ENCODE measurements at places on chromosomes 6 and 20.
A peak's percentile ranks its signal among the peaks of the same experiment; 100 is the strongest.

DNA sequence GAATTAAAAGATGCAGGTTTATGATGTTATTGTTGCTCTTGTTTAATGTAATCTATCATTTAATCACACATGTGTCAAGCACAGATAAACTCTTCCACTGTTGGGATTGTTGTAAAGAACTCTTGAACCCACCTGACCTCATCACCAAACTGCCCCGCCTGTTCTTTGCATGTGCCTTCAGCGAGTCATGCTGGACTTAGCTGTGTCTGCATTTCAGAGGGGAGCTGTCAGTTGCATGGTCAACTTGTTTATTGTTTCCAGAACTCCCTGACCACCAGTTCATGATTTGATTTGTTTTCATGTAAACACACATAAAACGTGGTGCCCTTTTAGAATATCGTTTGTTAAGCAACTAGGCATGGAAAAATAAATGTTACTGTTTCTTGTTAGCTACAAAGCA, 93.6 kb downstream of the KHDC1L start:
- no peak for DNase-seq

DNA sequence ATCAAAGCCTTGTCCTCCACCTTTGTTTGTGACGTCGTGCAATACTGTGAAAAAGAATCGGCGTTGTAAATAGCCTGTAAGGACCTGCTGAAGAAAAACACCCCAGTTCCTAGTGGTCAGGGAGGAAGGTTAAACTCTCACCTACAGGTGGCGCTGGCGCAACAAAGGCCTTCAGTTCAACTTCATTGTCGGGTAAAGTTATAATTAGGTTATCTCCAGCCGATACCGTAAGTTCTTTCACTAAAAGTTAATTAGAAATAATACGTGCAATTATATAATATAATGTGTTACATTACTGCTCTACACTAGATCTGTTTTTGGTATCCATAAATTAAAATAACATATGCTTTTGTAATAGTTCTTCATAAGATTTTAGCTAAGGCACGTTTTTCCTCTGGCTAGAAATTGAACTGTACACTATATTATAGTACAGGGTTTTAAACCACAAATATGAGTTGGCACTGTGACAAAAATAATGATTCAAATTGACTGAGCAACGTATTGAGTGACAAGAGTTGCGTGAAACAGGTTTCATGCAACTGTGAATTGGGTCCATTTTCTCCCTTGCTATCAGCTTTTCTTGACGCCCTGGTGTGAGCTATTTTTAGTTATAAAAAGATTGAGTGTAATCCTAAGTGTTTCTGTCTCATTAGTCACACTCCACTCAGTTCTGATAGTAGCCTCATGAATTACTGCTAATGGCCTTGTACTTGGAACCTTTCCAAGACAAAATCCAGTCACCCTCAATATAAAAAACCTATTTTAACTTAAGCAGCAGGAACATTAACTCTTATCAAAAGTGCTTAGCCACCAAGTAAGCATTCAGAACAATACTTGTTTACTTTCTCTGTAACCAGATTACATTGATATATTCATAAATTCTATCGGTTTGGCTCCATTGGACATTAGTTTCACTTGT, 62.3 kb downstream of the KIAA0319 start:
- DNase-seq: peak; percentile 83

- no peak for DNase-seq
Observed at GRCh38 chr6:142665393-142665792, 279.6 kb downstream of the HIVEP2 start.

DNA sequence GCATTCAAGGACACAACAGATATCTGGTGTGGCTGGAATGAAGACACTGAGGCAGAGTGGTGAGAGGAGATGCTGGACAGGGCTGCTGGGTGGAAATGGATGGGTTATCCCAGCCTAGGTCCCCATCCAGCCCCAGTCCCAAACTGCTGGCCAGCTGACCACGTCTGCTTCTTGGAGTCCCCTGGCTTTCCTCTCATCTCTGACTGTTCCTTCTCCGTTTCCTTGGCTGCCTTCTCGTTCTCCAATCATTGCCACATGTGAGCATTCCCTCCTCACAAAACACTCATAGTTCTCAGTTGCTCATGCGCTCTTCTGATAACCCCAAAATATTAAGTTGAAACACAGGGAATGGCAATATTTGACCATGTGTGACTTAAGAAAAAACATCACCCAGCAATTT, 31.5 kb downstream of the MAFB start:
- no peak for DNase-seq

- DNase-seq: peak; percentile 21
Observed at GRCh38 chr6:70956451-70957283, at the start of gene B3GAT2. Gene B3GAT2 (minus strand): TSS chr6:70957060. CDS start chr6:70956429, 631 bp downstream.

- no peak for DNase-seq
Observed at GRCh38 chr6:40860443-40860842, 178.6 kb downstream of the UNC5CL start.

DNA sequence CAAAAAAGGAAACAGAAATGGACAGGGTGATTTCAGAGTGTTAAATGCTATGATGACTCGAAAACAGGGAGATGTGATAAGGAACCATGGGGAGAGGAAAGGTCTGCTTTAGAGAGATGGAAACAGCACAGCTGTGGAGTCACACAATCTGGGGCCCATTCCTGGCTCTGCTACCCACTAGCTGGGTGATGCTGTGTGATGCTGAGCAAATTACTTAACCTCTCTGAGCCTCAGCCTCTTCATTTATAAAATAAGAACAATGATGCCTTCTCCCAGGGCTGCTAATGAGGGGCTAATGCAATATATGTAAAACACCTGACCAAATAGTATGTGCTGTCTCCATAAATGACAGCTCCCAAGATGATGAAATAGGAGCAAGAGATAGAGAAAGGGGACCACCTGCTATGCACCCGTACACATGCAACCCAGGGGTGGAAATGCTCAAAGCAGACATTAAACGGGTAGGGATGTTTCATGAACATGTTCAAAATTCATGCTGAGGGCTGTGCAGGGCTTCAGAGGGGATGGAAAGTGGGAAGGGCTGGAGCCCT, 27.7 kb downstream of the MDGA1 start:
- no peak for DNase-seq

GRCh38 chr6:82259389-82259788, 11.8 kb upstream of the IBTK start:
- DNase-seq: no peak

DNA sequence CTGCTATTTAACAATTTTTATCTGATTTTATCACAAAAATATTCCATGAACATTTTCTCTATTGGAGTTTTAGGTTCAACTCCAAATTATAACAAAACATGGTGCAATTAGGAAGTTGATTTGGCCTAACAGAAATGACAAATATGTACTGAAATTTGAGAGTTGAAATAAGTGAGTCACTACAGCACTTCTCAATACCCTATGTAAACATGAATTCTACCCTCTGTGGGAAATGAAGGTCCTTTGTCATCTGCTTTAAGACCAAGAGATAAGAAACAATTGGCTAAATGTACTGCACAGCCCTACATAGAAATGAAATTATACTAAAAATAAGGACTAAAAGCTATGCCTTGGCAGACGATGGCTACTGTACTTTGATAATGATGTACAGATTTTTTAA, 86.2 kb upstream of the BEND6 start:
- no peak for DNase-seq

- no peak for DNase-seq
Observed at GRCh38 chr6:33112148-33112547, 36.4 kb downstream of the HLA-DPB1 start.

DNA sequence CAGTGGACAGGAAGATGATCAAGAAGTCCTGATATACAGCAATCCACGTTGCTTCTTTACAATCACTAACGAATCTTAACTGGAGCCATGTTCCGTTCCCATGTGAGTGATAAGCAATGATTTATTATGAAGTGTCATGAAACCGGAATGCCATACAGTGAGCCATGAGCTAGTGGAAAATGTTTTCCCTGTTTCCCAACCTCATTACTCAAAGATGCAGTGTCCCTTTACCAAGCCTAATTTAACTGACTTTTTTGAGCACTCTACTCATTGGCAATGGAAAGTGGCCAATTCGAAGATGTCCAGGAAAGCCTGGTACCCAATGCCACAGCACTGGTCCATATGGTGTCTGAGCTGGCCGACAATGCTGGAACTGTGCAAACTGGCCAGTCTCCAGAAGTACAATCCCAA, 148.3 kb downstream of the ZNF217 start:
- DNase-seq: no peak

GRCh38 chr6:79066828-79067227, 11.2 kb downstream of the PHIP start:
- no peak for DNase-seq

GRCh38 chr6:11036977-11037430, 7.1 kb downstream of the ELOVL2 start:
- DNase-seq: no peak

GRCh38 chr6:30747902-30748769, 3.8 kb upstream of the IER3 start:
- no peak for DNase-seq

DNA sequence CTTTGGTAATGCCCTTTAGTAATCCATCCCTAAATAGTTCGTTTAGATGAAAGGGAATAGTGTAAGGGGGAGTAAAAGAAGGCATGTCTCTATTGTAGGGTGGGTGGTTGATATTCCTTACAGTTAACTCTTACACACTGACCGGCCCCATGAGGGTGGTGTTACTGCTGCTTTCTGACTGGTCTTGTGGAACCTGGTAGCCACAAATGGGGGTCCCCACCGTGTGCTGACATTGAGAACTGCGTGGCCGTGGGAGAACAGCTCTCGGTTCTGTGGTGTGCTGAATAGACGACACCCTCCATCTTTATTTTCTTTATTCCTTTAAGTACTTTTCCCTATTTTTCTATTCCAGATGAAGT, 19.3 kb downstream of the MRAP2 start:
- DNase-seq: no peak

- DNase-seq: peak; percentile 84
Observed at GRCh38 chr6:31180500-31180899, 10.0 kb upstream of the POU5F1 start.

- DNase-seq: no peak
Observed at GRCh38 chr6:15355683-15356099, 109.8 kb downstream of the JARID2 start.

GRCh38 chr20:1987826-1988225, 6.0 kb downstream of the PDYN start:
- no peak for DNase-seq

DNA sequence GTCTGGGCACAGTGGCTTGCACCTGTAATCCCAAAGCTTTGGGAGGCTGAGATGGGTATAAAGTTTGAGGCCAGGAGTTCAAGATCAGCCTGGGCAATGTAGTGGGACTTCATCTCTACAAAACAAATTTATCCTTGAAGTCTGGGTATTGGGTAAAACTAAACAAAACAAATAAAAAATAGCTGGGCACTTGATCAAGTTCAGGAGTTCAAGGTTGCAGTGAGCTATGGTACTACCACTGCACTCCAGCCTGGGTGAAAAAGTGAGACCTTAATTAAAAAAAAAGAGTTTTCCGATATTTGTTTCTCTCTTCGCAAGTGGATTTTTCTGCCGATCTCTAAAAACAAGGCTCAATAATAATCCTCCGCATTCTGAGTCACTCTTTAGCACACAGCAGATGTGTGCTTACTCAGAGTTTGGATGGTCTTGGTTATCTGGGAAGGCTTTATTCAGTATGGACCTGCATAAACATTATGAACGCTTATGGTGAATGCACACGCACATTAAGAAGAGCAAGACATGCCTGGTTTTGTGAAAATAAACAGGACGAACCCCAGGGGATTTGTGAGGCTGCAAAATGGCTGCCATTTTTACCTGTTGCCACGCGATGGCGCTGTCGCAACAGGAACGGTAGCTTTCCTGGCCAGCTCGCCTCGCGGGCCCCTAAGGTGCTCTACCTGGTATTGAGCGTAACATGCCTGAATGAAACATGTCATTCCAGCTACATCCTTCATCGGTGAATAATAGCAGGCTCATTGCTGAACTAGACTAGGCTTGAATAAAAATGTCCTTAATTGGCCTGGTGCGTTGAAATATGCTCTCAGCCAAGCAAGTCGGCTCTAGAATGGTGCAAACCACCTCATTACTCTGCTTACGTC, 6.0 kb downstream of the OPN5 start:
- DNase-seq: peak; percentile 66

GRCh38 chr20:46690219-46691106, 1.2 kb upstream of the TP53RK start:
- DNase-seq: no peak

GRCh38 chr6:41663568-41663967, 25.3 kb downstream of the MDFI start:
- DNase-seq: no peak

DNA sequence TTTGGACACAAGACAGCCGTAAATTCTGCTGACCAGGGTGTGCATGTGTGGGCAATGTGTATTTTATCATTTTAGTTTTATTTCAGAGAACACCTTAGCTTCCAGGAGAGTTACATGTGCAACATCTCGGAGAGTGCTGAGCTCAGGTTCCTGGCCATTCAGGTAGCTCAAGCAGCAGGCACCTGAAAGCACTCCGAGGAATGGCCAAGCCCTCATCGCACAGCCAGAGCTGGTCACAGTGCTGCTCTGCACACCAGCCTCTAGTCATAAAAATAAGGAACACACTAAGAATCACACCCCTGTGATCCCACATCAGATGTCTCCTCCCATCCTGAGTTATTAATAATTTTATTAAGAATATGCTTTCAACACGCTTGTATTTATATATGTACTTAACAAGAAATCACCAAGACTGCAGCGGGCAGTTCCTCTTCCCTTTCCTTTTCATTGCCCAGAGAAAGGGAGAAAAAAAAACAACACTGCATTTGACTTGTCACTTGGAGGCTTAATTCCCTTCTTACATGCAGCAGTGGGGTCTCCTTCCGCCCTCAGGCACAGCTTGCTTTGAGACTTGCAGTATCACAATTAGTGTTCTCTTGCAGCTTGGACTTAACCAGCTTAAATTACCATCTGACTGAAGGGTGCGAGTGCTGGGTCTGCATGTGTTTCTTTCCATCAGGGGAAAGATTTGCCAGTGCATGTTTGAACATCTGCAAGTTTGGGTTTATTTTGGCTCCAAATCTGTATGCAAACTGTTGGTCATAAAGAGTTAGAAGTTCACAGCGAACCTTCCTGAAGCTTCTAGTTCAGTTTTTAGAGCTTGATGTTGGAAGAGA, 36.0 kb upstream of the IRF4 start:
- no peak for DNase-seq

- peak; percentile 69 for DNase-seq
Observed at GRCh38 chr6:41846666-41847237, 48.4 kb downstream of the USP49 start.

GRCh38 chr6:16236631-16237199, 1.7 kb upstream of the GMPR start:
- DNase-seq: no peak

DNA sequence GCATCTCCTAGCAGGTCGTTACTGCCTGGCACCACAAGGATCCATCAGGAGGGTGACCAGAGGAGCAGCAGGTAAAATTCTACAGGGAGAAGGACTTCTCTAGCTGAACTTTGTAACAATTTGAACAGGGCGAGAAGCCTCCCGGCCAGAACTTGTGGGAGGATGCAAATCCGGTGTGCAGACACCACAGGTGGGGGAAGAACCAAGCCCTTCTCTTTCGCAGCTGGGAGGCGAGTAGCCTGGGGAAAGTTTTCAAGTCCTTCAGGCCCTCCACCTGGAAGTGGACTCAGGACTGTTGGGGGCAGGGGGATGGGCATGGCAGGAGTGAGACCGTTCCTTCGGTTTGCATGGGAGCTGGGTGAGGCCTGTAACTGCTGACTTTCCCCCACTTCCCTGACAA, 42.7 kb upstream of the FAM210B start:
- no peak for DNase-seq
